ENCODE measurements at places on chromosomes 16 and 17.

GRCh38 chr16:56277075-56277474, 85.8 kb downstream of the GNAO1 start:
- DNase-seq = no peak

- no peak for DNase-seq
Observed at GRCh38 chr16:75580-76501, 2.2 kb upstream of the MPG start.

DNA sequence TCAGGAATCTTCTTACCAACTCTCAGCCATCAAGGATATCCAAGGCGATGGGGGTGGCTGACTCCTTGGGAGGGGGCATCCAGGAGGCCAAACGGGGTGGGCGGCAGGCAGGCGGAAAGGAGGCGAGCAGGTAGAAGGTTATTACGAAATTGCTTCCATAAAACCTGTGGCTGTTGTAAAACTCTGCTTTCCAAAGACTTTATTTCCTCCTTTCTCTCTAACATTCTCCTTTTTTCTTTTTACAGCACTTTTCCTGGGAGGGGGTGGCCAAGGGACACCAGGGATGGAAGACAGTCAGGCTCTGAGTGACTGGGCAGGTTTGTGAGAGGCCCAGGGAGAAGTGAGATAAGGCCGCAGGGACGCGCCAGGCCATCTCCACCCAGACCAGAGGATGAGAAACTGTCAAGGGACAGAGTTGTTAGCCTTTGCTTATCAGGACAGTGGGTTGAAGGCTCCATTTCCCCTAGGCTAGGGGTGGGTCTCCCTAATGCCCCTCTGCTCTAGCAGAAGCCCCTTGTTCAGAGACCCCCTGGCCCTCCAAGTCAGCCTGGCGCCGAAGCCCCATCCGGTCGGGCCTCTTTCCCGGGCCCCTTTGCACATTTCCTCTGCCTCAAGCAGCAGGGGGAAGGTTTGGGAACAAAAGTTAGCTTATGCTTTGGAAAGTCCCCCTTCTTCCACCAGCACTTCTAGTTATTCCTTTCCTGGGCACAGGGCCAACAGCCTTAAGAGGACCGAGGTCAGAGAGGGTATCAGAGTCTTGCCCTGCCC, 5.0 kb upstream of the HOXB9 start:
- no peak for DNase-seq

GRCh38 chr17:78129351-78130089, 965 bp upstream of the TMC6 start:
- DNase-seq = no peak

DNA sequence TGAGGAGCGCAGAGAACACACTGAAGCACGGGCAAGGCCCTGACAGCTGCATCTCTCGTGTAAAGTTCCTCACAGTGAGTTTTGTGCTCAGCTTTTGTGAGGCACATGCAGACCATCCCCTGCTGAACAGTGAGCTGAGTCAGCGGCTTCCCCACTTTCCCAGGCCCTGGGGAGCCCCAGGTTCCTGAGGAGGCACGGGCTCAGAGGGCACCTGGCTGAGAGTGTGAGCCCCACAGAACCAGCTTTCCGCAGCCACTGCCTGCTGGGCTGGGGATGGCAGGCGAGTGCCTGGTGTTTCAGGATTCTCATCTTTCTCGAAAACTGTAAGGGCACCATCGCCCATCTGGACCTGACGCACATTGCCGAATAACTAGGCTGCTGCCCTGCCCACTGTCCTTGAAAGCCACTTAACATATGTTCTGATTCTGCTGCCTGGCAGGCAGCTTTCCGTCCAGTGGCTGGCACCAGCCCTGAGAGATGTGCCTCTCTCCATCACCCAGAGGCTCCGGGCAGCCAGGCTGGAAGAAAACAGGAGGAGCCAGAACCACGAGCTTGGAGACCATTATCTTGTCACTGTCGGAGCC, 266.7 kb upstream of the FOXF1 start:
- no peak for DNase-seq

DNA sequence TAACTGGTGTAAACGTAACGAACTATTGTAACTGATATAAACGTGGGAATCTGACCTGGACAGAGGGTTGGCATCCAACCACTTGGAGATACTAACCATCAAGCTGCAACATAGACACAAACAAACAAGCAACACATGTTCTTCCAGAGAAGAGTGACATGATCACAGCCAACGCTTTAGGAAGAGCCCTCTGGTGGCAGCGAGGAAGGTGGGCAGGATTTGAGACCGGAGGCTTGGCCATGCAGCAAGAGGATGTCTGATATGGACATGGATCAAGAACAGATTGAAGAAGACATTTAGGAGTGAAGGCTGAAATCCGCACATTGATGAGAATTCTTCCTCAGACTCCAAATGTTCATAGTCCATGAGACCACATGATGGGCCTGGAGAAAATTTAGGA, 40.3 kb upstream of the TNRC6A start:
- no peak for DNase-seq

DNA sequence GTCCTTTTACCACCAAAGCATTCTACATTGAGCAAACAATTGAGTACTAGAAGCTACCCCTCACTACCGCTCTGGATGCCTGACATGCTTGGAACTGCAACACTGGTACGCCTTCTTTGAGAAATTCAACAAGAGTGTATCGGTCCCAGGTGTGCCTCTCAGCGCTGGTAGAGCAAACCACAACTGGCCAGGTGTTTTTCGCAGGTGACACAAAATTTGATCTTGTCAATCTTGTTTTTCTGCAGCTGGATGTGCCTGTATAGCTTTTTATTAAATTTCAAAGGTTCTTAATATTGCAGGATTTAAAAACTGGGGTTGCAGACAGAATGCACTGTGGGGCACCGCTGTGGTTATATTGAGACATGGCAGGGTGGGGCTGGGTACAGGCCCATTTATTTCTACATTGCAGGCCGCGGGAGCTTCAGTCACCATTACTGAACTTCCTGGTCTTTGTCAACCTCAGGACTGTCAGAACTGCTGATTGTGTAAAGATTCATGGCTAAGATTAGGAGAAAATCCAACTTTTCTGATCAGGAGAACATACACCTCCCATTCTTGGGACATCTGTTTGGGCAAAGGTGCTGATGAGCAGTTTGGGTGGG, 4.5 kb upstream of the SNX20 start:
- no peak for DNase-seq

DNA sequence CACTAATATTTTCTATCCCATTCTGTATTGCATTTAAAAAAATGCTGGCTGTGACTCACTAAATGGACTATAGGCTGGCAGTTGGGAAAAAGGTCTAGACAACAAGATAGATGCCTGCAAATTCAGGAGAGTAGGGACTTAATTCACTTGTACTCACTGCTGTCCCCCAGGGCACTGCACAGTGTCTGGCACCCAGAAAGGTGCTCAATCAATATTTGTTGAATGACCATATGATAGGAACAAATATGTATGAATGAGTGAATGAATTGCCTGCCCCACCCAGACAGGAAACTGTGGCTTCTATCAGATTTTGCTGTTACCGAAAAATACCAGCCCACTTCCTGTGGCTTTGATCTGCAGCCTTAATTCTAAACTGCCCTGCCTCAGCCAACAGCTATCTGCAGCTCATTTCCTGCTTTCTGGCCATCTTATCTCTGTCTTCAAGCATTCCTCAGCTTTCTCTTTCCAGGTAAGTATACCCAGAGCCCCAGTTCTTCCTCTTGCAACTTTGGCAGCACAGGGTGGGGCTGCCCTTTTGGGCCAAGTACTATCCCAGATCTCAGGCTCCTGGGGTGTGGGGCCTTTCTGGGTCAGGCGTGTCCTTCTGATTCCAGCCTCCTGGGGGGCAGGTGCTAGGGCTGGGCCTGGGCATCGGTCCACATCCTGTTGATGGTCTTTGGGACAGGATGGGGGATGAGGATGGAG, 15.3 kb upstream of the TNS4 start:
- peak; percentile 21 for DNase-seq

DNA sequence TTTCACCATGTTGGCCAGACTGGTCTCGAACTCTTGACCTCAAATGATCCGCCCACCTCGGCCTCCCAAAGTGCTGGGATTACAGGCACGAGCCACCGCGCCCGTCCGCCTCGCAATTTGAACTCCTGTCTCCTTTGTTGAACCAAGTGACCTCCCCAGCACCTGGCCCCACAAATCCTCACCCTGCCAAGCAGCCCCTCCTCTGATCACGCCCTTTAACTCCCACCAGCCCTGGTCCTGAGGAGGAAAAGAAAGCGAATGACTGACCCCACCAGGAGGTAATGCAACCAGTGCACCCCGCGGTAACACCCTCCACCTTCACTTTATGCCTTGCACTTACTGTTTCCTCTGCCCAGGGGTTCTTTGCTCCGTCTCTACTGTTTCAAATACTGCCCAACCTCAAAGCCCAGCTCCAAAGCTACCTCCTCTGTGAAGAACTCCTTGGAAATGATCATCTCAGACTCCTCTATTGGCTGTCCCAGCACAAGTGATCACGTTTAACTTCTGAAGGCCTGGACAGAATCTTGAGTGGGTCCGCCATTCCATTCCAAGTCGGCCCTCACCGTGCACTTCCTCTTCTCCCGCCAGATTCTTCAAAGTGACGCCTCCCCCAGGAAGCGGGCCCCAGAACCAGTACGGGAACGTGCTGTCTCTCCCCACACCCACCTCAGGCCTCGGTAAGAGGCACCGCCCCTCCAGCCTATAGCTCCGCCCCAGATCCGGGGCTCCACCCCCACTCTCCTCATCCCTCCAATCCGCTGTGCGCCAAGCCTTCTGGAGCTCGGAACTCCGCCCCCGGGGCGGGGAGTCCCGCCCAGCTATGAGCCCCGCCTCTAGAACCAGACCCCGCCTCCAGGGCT, 4.4 kb downstream of the CD19 start:
- peak; percentile 83 for DNase-seq

DNA sequence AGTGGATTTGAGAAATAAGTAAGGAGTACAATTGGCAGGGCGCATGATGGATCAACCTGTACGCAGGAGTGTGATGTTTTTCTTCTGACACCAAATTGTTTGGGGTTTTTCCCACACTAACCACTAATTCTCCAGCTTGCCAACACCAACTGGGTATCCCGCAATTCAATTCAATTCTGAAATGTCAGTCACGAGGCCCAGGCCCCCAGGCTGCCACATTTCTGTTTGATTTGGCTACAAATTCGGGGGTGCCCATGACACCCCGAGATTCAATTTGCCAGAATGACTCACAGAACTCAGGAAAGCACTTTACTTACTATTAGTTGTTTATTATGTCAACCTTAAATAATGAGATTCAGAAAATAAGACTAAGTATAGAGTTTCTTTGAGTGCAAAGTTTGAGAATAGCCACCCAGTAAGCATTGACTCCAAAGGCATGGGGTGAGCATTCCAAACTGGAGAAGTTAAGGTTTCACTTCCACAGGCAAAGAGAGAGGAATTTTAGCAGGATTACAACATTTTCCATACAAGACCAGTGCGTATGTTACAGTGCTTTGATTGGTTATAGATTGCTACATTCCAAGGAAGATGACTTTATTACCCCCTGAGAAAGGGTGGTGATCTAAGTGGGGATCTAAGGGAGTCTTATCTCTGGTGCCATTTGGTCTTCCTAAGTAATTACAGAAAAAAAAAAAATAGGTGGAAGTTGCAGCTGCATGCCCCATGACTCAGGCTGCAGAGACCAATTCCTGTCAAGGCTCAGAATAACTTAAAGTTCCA, 11.5 kb downstream of the SLC46A1 start:
- DNase-seq = no peak
